Activated CD4-positive, alpha-beta T cell treated with anti-CD3 and anti-CD28 coated beads for 36 hours (primary cell): ENCODE measurements at places on chromosomes 16 and 17. TPM values are rescaled to one million over a fixed set of nuclear protein-coding genes. Genes with fewer than 3 reads are reported as not detected.

DNA sequence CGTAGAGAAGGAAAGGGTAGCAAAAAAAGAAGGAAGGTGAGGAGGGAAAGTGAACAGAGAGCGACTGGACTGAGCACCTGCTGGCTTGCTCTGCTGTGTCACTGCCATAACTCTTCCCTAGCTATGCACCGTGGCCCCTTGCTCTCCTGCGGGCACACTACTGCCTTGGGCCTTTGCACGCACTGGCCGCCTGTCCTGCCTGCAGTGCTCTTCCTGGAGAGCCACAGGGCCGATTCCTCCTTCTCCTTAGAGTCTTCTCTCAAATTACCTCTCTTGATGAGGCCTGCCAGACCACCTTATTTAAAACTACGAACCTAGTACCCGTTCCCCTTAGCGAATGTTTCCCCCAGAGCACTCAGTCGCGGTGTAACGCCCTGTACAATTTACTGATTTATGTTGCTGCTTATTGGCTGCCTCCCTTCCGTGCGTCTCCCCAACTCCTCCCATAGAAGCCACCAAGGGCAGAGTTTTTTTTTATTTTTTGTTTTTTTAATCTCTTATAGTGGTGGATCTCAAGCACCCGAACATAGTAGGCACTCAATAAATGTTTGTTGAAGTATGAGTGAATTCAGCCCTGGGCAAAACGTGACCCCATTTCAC lies 70.3 kb downstream of the RAI1 start:
- DNase-seq = peak; percentile 59

- DNase-seq = peak; percentile 64
Observed at GRCh38 chr17:41308918-41309359, at the start of gene KRTAP16-1. Gene KRTAP16-1, minus strand, starts transcription at chr17:41309309. Its CDS starts 56 bp downstream, at chr17:41309253.

The CYGB gene
- total RNA-seq = not detected

DNA sequence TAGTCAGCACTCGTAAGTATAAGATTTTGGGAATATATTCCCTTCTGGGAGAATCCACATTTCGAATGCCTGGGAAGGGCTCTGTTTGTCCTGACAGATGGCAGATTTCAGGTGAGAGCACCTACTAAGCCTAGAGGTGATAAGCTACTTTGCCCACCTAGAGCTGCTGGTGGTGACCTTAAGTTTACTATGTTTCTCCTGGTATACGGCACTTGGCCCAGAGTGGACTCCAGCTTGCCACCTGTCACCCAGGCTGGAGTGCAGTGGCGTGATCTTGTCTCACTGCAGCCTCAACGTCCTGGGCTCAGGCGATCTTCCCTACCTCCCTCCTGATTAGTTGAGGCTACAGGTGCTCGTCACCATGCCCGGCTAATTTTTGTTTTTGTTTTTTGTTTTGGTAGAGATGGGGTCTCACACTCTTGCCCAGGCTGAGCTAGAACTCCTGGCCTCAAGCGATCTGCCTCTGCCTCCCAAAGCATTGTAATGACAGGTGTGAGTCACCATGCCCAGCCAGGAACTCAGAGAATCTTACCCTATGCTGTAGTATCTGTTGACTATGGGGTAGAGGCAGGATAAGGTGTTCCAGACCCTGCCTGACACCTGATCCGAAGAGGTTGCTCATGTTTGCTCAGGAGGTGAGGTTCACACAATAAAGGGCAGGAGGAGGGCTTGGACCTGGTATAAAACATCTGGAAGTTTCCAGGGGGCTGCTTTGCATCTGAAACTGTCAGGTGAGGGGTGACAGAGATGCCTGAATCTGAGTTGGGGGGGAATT lies at the start of gene ZG16:
Gene ZG16 (plus strand): TSS at position 681 of the 775 bp plus-strand sequence. CDS start 1,011 bp downstream, outside the sequence.
- no peak for DNase-seq

The CCL4L2 gene
- 4.8 TPM for total RNA-seq

The TEDC2 gene
- total RNA-seq = 23.1 TPM

The TOX3 gene
- total RNA-seq = not detected

DNA sequence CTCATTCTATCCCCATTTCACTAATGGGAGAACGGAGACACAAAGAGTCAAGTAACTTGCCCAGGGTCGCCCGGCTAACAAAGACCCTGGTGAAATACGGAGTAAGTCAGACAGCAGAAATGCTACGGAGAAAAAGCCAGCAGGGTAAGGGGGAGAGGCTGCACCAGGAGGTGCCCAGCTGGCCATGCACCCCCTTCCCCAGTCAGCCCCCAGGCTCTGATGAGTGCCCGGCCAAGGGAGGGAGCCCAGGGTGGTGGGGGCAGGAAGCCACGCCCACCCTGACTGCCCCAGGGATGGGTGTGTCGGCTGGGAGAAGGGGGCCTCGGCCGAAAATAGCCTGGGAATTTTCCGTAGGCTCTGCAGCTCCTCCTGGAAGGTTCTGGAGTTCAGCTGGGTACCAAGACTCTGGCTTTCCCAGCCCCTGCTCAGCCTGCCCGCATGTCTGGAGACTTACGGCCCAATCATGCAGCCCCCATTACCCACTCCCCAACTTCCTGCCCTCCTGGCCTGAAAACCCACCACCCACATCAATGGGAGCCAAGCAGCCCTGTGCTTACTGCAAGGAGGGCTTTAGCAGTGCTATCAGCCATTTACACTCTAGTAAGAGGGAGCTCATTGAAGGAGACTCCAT lies 4.2 kb downstream of the CARHSP1 start:
- no peak for DNase-seq

The TM4SF5 gene
- total RNA-seq = not detected

The AXIN2 gene
- total RNA-seq = 2.6 TPM

The KCNH6 gene
- not detected for total RNA-seq

DNA sequence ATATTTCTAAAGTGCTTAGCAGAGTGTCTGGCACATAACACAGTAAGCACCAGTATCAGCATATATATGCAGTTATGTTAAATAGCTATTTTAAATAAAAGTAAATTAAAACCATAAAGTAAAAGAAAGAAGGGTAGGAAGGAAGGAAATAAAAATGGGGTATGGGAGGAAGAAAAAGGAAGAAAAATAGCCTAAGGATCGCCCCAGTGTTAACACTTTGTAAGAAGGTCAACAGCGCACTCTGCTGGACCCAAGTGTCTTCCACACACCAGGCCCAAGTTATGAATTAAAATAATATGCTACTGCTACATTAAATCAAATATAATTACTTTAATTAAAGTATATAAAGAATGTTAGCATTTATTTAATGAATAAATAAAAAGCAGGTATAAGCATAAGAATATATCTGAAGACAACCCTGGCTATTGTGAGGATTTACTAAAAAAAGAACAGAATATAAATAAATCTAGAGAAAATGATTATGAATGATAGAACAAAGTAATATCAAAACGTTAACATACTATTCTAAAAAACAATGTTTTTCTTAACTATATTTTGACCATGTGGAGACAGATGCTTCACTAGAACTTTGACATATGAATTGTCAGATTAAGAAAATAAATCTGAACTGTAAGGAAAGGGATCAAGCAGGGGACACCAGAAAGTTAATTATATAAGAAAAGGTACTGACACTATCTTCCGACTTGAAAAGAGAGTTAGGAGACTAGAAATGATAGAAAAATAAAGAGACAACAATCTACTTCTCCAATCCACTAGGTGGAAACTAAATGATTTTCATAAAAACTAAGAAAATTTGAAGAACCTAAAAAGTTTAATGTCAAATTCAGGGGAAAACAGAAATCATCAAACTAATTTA lies 25.9 kb downstream of the BRIP1 start:
- peak; percentile 72 for DNase-seq

- DNase-seq = no peak
Observed at GRCh38 chr16:80189476-80190175, 351.2 kb upstream of the DYNLRB2 start.
